Cardiac septum (tissue), 1 donor: ENCODE measurements at places on chromosomes 2 and 18.

- DNase-seq, result no peak
Observed at GRCh38 chr2:151007365-151007764, 254.3 kb downstream of the RBM43 start.

GRCh38 chr18:74610051-74610615, 12.5 kb downstream of the ZNF407 start:
- no peak for DNase-seq

GRCh38 chr2:109258905-109259540, 130.0 kb downstream of the SH3RF3 start:
- DNase-seq, result no peak

DNA sequence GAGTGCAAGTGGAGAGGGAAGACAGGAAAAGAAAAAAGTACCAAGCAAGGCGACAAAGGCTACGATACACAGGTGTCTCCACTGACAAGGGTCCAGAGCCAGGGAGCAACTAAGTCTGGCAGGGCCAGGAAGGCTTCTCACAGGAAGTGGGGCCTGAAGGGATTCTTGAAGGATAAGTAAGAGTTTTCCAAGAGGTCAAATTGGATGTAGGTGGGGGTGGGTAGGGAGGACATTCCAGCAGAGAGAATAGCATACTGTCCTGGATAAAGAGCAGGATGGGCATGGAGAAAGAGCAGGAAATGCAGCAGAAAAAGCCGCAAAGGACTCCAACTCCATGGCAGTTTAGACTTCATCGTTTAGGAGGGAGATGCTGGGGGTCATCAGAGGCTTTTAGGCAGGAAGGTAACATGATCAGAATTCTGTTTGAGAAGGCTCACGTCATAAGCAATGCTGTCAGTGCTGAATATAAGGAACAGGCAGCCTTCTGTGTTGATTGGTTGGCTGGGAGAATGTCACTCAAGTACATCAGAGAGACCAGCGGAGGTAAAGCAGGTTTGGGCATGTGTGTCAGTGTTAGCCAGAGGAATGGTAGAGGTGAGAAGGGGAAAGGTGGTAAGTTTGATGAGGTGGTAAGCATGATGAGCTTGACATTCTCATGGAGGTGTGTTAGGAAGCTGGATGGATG, 35.1 kb downstream of the ARHGAP25 start:
- DNase-seq, result no peak

DNA sequence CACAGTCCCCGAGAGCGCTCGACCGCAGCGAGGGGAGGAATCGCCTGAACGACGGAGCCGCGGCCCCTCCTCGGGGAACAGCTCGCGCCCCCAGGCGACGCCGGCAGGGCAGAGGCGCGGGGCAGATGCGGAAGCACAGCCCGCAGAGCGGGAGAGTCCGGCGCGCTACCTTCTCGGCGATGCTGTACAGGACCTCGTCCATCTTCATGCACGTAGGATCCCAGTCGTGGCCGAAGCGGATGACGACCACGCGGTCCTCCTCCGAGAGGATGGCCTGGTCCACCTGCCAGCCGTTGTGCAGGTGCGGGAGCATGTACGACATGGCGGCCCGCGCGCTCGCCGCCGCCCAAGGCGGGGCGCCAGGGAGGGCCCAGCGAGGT, 302 bp downstream of the TXNL4A start:
- peak; percentile 79 for DNase-seq

DNA sequence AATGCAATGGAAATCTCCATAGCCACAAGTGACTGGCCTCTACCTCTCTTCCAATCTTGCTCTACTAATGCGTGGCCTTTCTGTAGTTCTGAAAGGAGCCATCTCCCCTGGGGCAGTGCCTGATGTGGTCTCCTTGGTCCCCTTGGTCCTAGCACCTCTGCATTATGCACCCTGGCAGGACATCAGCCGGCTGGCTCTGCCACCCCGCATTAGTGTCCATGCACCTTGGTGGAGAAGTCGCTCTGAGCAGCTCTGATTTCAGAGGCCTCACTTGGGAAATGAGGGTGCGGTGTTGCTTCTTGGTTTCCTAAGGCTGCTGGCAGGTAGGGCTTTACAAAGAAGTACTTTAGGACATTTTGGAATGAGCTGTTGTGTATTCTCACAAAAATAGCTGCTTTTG, 317.9 kb downstream of the GBX2 start:
- peak; percentile 71 for DNase-seq

DNA sequence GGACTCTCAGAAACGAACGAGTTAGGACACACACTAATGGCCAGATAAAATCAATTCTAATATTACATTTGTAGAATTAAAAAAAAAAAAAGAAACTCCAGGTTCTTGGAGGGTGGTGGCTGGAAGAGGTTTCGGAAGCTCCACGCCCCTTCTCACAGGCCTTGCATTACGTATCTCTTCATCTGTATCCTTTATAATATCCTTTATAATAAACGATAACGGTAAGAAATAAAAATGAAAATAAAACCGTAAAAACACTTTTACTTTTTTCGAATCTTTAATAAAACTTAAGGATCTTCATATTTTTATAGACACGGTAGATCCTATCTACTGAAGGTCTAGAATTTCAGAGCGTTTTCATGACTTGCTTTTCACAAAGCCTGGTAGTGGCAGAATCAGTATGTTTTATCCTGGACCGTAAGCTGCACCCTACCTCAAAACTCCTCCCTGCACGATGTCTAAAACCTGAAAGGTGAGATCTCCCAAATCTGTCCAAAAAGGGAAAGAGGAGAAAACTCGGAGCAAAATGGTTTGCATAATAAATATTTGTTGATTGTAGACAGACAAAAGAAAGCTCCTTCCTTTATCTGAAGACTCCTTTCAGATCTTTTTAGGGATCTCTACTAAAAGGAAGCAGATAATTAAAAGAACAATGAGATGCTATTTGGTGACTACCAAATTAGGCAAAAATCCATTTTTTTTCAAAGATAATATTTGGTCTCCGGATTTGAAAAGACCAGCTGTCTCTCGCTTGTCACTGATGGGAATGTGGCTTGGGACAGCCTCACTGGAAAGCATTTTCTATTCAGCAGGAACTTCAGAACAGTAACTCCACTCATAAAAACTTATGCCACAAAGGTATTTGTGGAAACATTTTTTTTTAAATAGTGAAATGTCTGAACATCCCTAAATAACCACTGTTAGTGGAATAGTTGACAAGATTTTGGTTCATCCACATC, 2.0 kb upstream of the CXCR4 start:
- DNase-seq, result no peak

- no peak for DNase-seq
Observed at GRCh38 chr2:132479155-132479554, 62.5 kb downstream of the GPR39 start.

DNA sequence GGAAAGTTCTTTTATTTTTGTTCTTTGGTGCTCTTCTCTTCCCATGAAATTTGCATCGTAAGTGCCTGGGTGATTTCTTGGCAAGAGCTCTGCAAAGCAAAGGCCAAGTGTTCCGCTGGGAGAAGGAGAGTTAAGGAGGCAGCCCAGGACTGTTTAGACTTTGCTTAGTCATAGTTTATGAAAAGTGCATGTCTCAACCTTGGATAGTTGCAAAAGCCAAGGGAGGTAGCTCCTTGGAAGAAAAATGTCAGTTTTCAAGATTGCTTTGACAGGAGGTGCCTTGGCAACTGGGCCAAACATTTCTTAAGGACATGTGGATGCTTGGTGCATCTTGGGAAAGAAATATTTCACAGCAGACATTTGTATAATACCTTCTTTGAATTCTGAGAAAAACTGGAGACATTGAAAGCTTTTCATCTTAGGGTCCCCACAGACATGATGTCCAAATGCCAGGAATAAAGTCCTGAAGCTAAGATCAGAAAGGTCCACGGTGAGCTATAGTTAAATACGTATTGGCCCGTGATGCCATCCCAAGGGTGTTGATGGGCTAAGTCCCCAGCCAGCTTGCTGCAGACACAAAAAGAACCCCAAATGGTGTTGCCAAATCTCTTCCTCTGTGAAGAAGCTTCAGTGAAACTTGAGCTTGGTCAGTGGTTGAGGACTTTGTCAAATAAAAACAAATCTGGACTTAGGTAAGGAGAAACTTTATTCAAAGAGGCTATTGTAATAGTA, 96.3 kb upstream of the THUMPD2 start:
- DNase-seq, result no peak

DNA sequence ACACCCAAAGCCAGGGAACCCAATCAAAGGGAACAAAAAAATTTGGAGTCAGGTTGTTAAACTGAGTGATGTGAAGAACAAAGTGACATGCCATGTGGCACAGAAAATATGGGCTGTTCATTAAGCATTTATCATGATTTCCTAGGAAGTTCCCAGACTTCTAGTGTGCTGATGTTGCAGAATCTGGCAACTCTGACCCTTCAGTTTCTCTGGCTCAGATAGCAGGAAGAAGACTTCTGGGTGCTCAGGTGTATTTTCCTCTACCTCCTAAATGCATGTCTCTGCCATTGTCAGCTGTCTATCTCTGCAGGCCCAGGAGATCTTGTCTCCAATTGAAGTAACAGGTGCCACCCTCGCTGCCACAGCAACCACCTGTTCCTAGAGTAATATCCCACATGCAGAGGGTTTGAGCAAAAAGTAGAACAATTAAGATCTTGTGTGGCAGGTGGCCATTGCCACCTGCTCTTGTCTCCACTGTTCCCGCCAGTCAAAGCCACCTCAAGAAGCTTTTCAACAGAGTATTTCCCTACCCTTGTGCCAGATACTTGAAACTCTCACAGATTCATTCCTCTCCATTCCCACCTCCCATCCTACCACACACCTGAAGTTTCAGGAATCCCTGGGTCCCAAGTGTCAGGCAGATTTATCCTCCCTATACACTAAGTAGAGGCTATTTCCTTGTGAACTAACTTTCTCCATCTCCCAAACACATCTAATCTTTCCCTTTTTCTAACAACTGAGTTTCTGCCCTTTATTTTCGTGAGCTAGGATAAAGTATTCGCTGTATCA, 533.7 kb upstream of the CHAC2 start:
- no peak for DNase-seq

- DNase-seq, result no peak
Observed at GRCh38 chr18:54848121-54848520, 19.8 kb downstream of the RAB27B start.

DNA sequence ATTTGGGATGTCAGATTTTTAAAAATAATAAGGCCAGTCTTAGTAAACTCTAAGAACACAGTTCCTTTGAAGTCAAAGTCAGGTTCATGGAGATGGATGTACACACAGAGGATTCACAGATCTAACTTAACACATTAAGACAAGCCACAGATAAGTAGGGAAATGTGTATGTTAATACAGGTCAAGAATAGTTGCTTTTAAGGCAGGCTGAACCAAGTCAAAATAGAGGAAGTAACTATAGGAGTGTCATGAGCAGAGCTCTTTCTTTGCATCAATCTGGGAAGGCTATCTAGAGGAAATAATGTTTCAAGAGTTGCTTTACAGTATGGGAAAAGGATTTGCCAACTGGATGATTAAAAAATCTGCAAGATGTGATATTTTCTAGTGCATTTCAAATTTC, 128.0 kb upstream of the FBXO11 start:
- no peak for DNase-seq

GRCh38 chr18:46343931-46344372, 239.8 kb downstream of the HAUS1 start:
- no peak for DNase-seq

GRCh38 chr2:134372141-134372540, 118.3 kb downstream of the MGAT5 start:
- DNase-seq, result no peak

DNA sequence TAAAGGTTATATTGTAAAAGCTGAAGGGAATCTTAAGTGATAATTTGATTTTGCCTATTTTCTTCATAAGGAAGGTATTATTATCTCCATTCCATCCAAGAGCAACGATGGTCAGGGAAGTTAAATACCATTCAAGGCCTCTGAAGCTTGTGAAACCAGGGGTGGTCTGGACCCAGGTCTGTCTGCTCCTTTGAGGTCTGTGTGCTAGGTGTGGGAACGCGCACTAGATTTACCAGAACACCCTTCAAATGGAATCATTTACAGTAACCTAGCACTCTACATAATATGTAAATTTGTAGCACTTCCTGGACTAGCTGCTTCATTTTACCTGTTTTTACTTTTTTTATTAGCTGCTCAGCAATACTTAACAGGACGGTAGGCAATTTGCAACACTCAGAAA, 6.4 kb upstream of the TRIB2 start:
- DNase-seq, result no peak

- no peak for DNase-seq
Observed at GRCh38 chr2:229425598-229425997, 154.5 kb upstream of the PID1 start.

GRCh38 chr18:26777351-26778053, 88.0 kb downstream of the AQP4 start:
- no peak for DNase-seq

DNA sequence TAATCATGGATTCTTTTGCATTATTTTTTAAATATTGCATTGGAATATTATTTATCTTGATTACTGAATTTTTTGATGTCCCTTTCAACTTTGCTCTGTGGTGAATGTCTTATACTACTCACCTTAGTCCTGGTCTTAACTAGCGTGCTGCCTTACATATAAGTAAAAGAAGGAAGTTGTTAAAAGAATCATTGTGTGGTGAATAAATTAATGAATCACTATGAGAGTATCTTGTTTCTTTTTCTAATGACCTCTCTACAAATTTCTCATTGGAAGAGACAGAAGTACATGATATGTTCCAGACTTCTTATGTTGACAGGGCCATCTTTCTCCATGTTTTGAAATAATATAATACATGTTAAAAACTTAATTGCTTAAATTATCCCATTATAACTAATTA, 432.6 kb upstream of the MMADHC start:
- DNase-seq, result no peak

DNA sequence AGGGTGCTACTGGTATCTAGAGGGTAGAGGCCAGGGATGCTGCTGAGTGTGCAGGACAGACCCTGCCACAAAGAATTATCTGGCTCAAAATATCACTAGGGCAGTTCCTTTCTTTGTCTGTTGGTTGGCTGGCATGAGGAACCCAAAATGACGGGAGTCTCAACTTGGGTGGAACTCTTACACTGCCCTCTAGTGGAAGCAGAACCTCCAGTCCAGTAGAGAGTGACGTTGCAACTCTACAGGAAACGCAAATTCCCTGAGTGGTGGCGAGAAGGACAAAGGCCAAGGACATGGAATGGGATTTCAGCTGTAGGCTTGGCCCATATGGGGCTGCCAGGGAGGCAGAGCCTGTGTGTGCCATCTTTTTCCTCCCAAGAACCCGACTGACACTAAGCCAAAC, 47.1 kb downstream of the COPS8 start:
- DNase-seq, result no peak

DNA sequence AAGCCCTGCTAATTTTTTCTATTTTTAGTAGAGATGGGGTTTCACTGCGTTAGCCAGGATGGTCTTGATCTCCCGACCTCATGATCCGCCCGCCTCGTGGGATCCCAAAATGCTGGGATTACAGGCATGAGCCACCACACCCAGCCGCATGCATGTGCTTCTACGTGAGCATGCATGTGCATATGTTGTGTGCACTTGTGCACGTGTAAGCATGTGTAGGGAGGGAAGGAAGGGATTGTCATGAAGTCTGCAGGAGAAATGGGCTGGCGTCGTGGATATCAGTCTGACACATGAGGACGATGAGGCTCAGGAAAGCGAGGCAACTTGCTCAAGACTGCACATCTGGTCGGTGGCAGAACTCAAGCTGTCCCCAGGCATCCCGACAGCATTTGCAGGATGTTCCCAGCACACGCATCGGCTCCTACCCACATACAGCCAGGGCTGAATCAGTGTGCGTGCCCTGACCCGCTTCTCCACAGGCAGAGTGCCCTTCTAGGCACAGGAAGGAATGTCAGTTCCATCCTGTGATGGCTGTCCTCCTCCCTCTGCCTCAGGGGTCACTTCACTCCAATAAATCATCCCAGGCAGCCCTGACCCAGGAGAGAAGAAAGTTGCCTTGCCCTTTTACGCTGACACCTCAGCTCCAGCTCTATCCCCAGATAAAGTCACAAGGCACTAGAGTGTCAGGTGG, 49.9 kb upstream of the SLC14A2 start:
- no peak for DNase-seq
